ENCODE measurements at places on chromosomes 11 and 22. TPM values are rescaled to one million over a fixed set of nuclear protein-coding genes. Genes with fewer than 3 reads are reported as not detected.

CCDC188 gene
- not detected for total RNA-seq

LDHAL6A gene
- total RNA-seq = not detected

TPST2 gene
- 40.2 TPM for total RNA-seq

OR5P2 gene
- total RNA-seq = not detected

SGSM1 gene
- total RNA-seq = not detected

IGLL5 gene
- not detected for total RNA-seq

B3GAT1 gene
- not detected for total RNA-seq

KIRREL3 gene
- not detected for total RNA-seq

OR51I1 gene
- not detected for total RNA-seq

SPDYC gene
- total RNA-seq = not detected

APOA4 gene
- not detected for total RNA-seq

YPEL4 gene
- total RNA-seq = not detected

CDHR5 gene
- total RNA-seq = not detected

SNX32 gene
- 0.56 TPM for total RNA-seq

OR4D5 gene
- not detected for total RNA-seq

RTN4R gene
- 7.0 TPM for total RNA-seq

PRODH gene
- total RNA-seq = 8.7 TPM

TALDO1 gene
- 355 TPM for total RNA-seq

PATE4 gene
- not detected for total RNA-seq

C11orf16 gene
- not detected for total RNA-seq
